ENCODE measurements at places on chromosomes 1 and 21.

DNA sequence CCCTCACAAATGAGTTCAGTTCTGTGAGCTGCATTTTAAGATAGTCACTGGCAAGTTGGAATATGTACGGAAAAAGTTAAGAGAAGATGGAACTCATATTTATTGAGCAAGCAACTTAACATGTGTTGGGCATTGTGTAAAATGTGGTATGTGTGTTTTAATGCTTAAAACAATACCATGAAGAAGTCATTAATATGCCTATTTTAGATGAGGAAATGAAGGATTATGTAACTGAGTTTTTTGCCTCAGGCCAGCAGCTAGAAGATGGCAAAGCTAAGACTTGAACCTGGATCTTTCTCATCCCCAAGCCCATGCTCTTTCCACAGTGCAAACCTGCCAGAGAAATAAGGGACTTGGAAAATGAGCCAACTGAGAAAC, 48.9 kb downstream of the SPATA46 start:
- no peak for DNase-seq

DNA sequence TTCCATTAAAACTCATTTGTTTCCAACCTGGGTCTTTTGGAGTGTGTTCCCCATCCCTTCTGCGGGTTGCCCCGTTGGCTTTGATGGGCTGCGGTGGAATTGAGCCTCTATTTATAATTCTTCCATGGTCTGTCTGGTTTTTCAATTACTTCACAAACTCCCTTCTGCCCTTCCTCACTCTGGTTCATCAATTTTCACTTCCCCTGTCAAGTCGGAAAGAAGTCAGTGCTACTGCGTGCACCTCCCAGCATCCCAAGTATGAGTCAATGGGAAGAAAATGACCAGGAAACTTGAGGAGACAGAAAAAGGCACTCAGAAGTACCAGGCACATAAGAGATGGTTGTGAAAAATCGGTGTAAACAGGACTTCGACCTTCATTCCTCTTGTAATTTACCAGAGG, 126.2 kb downstream of the KAZN start:
- no peak for DNase-seq

- DNase-seq, result no peak
Observed at GRCh38 chr1:55685560-55685959, 470.4 kb upstream of the USP24 start.

- no peak for DNase-seq
Observed at GRCh38 chr1:34683616-34684015, 71.2 kb upstream of the GJB5 start.

DNA sequence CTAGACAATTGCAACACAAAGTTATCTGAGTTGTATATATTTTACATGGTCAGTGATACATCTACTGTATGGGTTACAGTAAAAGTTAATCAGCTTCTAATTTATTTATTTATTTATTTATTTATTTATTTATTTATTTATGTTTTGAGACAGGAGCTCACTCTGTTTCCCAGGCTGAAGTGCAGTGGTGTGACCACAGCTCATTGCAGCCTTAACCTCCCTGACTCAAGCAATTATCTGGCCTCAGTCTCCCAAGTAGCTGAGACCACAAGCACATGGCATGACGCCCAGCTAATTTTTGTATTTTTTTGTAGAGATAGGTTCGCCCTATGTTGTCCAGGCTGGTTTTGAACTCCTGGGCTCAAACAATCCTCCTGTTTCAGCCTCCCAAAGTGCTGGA, 241.6 kb downstream of the PTPRC start:
- no peak for DNase-seq

DNA sequence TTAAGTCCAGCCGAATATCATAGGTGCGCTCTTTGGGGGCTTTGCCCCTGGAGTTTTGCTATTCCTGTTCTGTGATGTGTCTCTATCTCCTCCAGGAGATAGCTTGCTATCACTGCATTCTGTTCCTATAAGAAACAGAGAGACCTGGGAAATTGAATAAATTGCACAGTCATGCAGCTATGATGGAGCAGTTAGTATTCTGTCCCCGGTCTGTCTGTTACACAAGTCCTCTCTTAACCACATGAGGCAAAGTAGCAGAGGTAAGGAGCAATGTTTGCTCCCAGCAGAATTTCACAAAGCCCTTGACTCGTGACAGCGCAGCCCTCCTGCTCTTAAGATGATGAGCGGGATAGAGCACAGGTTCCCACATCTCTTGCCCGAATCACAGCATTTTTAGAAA, 63.9 kb upstream of the GRHL3 start:
- DNase-seq, result no peak

- DNase-seq, result no peak
Observed at GRCh38 chr1:192817246-192817645, 8.4 kb downstream of the RGS2 start.

DNA sequence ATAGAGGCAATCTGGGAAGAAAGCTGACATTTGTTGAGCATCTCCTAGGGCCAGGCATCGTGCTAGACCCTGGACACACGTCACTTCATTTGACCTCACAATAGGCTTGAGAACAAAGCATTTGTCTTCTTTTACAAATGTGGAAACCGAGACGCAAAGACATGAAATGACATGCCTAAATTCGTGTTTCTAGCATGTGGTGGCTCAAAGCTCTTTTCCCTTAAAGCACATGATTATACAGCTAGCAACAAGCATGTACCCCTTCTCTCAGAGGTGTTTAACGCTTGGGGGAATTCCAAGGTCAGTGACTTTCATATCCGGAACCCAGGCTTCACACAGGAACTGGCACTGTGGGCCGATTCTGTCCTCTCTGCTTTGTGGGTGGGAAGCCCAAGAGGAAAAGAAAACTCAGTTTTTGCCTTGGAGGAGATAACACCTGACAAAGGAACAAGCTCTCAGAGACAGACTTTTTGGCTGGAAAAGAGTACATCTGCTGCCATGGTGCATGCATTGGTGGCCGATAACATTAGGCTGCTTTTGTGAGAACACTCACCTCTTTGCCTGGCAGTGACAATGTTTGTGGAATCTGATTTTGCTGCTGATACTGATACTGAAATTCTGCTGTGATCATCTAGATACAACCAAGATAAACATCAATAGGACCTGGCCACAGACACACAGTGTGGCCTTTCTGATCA, 15.4 kb upstream of the CD2 start:
- DNase-seq, result peak; percentile 56

- DNase-seq, result no peak
Observed at GRCh38 chr1:37400466-37401225, 73.7 kb upstream of the ZC3H12A start.

DNA sequence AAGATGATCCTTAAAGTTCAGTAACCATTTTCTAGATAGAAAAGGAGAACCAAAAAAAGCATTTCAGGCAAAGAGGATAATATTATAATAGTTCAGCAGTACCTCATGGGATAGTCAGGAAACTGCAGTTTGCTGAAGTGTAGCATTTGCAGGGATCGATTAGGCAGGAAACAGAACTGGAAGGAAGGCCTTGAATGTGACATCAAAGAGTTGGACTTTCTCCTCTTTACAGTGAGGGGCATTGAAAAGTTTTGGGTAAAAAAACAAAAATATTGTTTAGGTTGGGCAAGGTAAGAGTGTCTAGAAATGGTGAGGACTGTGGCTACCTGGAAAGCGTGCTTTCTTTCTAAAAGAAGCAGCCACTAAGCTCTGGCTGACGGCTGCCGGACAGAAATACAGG, 8.0 kb upstream of the IRF6 start:
- no peak for DNase-seq

DNA sequence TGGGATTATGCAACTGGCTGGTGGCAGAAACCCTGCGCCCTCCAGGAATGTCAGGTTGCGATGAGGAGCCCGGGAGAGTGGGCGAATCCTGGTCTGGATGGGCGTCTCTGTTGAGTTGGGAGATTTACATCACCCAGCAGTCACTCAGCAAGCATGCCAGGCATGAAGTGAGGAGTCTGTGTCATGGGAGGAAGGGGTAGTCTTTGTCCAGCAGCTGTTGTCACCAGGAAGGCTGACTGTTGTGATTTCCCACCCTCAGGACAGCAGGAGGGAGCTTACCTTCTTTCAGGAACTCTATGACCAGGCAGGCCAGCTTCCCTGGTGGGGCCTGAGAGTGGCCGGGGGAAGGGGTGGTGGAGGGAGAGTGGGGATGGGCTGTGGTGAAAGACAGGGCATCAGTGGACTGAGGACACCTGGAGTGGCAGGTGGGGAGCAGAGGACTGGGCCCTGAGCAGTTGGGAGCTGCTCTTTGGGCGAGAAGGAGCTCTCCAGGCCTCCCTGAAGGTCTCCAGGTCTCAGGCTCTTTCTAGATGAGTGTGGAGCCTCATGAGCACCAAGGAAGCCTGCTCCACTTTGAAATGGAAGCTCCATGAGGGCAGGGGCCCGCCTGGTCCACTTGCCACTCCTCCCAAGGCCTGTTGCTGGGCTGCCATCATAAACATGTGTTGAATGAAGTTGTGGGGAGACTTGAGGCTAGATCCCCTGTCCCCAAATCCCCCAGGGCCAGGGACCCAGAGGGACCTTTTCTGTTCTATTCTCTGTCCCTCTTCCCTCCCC, 21.3 kb upstream of the PKP1 start:
- no peak for DNase-seq

DNA sequence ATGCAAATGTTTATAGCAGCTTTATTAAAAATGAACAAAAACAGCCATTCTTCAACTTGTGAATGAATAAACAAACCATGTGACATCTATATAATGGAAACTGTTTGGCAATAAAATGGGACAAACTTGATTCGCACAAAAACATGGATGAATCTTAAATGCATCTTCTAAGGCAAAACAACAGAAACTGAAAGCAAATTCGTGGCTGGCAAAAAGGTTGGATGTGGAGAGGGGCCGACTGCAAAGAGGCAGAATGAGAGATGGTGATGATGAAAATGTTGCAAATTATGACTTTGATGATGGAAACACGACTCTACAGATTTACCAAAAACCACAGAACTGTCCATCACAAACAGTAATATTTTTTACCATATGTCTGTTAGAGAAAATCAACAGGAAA, 327.0 kb upstream of the NR5A2 start:
- DNase-seq, result no peak

DNA sequence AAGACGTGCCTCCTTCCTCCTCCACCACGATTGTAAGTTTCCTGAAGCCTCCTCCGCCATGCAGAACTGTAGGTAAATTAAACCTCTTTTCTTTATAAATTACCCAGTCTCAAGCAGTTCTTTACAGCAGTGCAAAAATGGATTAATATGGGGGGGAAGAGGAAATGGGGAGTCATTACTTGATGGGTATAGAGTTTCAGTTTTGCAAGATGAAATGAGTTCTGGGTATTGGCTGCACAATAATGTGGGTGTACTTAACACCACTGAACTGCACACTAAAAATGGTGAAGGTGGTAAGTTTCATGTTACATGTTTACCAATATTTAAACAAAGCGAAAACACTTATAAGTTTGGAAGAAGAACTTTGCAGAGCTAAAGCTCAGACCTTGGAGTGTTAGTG, 24.3 kb upstream of the DISP1 start:
- no peak for DNase-seq

GRCh38 chr21:41280115-41280919, 36.3 kb upstream of the FAM3B start:
- no peak for DNase-seq

DNA sequence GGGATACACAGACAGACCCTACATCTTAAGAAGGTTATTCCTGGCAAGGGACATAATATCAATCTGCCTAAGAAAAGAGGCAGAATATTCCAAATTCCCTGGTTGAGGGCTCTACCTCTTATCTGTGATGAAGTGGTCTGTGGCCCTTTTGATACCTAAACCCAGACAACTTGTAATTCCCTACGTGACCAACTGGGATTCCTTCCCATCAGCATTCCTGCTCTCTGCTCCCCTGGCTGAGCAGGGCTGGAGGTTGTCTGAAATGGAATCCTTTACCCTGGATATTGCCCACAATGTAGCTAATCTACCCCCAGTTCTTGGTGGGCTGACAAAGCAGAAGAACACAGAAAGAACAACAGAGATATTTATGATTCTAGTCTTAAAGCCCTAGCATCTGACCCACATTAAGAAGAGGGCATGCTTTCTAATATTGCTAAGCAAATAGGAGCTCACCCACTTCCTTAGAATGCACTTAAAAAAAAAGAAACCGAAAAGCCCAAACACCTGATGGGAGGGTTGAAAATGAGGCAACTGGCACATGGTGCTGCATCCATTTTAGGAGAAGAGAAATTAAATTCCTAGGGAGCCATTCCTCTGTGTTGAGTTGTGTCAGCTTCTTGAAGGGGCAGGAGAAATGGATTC, 36.8 kb downstream of the GADD45A start:
- no peak for DNase-seq

- DNase-seq, result no peak
Observed at GRCh38 chr1:1175221-1176062, 1.8 kb downstream of the TTLL10 start.

DNA sequence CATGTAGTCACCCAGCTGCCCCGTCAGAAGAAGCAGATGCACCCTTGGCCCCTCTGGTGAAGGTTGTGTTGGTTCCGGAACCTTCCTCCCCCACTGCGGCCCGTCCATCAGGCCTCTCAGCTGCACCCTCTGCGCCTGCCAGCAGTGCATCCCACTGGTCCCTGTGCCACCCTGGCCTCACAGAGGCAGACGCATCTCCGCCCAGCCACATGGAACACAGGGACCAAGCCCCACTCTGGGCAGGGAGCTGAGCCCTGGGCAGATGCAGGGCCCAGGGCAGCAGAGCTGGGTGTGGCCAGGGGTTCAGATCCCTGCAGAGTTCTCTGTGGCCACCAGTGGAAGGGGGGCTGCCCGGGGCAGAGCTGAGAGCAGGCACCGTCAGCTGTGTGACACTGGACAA, 50.6 kb downstream of the SLC19A1 start:
- DNase-seq, result no peak

- DNase-seq, result no peak
Observed at GRCh38 chr1:40965531-40965930, 14.0 kb upstream of the CTPS1 start.

- DNase-seq, result no peak
Observed at GRCh38 chr1:178283409-178283808, 189.5 kb downstream of the RASAL2 start.

DNA sequence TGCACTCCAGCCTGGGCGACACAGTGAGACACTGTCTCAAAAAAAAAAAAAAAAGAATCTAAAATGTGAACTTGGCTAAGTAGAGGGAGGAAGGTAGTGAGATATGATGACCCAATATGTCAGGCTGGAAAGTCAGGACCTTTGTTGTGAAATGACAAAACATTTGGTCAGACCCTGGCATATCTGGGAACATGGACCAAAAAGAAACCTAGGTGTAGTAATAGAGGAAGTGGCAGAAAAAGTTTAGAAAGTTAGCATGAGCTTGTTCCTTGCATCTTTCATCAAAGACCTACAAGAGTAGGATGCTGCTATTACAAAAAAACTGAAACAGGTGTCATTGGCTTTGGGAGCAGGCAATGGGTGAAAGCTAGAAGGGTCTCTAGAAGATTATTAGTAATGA, 7.3 kb upstream of the S100A3 start:
- DNase-seq, result no peak

DNA sequence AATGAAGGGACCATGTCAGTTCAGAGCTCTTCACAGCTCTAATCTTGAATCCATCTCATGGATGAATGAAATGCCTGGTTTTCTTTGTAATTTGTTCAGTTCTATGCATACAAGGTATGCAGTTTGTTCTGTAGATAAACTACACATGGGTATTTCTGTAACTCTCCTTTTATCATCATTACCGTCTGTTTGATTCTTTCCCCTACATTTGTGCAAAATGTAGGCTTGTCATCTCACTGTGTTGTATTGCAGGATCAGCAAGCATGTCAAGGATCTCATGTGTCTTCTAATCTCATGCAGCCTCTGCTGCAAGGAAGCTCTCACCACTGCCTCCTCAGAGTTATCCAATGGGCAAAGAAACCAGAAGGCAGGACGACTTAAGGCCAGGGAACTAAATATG, 79.3 kb downstream of the OLFML2B start:
- DNase-seq, result no peak

Measured in stimulated activated CD4-positive, alpha-beta T cell treated with anti-CD3 and anti-CD28 coated beads, Interleukin-4, amount 100 ng/mL, for 1 hour (primary cell).